ENCODE measurements at places on chromosomes 4 and X. TPM values are rescaled to one million over a fixed set of nuclear protein-coding genes. Genes with fewer than 3 reads are reported as not detected.

PITX2 gene
- total RNA-seq, result not detected

DNA sequence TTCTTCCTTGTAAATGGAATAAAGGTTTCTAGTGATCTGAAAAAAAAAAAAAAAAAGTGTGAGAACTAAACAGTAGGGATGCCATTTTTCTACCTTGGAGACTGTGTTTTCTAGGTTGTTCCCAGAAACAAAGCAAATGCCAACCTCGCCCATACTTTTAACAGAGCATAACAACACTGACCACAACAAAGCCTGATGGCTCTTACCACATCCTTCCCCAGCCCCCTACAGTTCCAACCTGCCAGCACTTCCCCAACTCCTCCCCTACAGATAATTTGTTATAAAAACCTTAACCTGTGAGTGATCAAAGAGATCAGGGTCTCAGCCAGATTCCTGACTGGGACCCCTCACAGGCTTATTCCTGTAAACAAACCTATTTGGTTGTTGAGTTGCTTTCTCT is 940.0 kb downstream of the SH3BGRL start:
- no peak for DNase-seq

TEC gene
- total RNA-seq, result 4.2 TPM

- DNase-seq, result no peak
Measured at GRCh38 chr4:6087669-6088341, 69.6 kb upstream of the C4orf50 start.

DNA sequence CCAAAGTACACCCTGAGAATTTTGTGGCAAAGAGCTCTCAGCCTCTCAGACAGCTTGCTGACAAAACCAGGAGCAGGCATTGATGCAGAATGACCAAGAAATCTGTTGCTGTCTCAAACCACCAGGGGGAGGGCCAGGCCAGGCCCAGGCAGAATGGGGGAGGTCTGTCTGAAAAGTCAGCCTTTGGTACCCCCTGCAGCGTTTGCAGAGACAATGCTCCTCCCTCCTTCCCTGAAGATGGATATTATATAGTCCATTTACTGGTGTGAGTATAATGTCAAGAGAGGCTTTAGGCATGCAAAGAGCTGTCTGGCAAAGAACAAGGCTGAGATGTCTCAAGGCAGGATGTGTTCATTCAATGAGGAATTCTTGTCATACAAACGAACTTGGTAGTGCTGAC is 52.9 kb upstream of the TRPC5OS start:
- no peak for DNase-seq

DNA sequence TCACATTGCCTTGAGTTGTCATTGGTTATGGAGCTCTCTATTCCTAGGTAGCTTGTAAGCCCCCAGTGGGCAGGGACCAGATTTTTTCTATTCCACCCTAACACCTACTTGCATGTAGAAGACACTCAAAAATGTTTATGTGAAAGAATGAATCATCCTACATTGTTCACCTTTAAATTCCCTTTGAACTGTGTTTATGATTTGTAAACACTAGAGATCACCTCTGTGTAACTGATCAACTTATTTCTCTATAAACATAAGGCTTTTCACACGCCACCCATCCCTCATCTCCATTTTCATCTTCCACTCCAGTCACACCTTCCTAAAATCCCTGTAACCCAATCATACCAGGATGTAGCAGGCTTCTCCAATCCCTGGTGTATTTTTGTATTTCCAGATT is 142.6 kb upstream of the LEF1 start:
- no peak for DNase-seq

- no peak for DNase-seq
Measured at GRCh38 chrX:70032792-70033191, 16.9 kb downstream of the AWAT2 start.

GRCh38 chrX:72373136-72373535 is 67.4 kb upstream of the CITED1 start:
- no peak for DNase-seq

DNA sequence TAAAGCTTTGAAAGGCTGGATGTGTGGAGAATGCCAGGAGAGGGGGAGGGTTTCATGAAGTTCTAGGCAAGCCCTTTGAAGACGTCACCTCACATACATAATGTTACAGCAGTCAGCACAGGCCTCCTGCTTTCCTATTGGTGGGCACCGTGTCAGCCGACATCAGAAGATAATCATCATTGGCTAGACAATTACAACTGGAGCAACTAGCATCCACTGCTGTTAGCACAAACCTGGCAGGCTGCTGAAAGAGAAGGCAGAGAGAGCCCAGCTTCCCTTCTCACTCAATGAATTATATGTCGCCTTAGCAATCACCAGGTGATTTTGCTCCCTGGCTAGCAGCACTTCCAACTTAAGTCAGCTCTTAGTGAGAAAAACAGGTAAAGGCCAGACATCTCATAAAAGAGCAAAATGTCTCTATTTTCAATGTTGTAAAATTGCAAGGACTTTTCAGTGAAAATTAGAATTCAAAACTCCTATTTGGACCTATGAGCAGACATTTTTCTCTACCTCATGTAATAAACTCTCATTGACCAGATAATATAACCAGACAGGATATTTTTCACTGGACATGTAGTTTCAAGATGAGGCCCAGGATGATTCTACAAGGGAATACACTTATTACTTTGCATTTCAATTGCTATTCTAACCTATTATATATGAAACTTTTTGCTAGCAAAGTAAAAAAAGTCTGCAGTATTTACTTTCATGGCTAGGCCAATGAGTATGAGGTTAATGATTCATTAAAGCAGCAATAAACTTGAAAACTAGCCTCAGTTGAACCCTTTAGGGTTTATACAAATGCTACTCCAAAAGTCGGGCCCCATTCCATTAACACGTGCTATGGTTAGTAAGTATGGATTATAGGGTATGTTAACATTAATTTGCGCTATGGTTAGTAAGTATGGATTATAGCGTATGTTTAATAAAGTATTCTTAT is 4.3 kb downstream of the ELOVL6 start:
- DNase-seq, result peak; percentile 63

GRCh38 chr4:138090150-138090917 is 151.8 kb downstream of the SLC7A11 start:
- no peak for DNase-seq

GRCh38 chr4:121946644-121947043 is 5.2 kb downstream of the TRPC3 start:
- no peak for DNase-seq

DNA sequence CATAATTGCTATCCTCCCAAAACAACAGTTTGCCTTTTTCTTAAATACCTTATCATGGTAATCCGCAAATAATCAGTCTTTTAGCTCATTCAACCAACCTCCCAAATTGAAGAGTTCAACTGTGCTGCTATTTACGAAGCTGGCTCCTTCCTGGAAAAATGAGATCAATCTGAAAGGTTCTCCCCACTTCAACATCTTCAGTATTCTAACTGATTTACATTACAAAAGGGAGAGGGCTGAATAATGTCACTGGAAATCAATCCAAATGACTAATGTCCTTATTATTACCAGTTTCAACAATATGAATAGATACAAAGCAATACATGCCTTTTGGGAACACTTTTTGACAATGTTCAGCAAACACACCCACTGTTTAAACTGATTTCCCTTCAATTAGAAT is 86.2 kb downstream of the WNK3 start:
- DNase-seq, result no peak

REPS2 gene
- 0.08 TPM for total RNA-seq
